ENCODE measurements at places on chromosomes 7 and 10.
A peak's percentile ranks its signal among the peaks of the same experiment; 100 is the strongest.

DNA sequence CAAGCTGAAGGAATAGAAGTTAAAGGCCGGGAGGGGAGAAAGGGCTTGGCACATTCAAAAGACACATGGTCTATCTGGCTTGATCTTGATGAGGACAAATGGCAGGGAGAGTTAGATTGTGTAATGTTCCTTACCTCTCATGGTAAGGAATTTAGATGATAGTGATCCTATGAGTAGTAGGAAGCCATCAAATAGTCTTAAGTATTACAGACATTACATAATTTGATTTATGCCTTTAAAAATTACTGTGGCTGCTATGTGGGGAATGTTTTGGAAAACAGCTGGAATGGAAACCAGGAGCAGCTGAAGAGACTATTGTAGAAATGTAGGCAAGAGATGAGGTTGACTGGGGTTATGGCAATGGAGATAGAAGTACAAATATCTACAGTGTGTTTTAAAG lies 351.3 kb upstream of the BMPER start:
- no peak for DNase-seq

- DNase-seq, result no peak
Observed at GRCh38 chr7:46511442-46512215, 590.6 kb upstream of the IGFBP3 start.

DNA sequence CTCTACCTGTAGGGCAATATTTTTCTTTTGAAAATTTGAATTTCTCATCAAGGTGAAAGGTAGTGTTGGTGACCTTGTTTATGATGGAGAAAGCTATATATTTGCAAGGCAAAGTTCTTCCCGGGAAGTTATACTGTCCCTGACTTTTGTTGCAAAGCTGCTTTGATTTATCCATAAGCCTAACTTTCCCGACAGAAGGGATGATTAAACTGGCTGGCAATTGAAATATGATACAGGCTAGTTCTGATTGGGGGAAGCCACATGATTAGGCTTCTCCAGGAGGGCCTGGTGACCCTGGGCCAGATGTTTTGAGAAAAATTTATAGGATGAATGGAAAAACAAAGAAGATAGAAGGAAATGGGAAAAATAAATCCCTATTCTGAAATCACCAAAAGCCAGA lies 215.5 kb downstream of the ACTR3B start:
- DNase-seq, result no peak

DNA sequence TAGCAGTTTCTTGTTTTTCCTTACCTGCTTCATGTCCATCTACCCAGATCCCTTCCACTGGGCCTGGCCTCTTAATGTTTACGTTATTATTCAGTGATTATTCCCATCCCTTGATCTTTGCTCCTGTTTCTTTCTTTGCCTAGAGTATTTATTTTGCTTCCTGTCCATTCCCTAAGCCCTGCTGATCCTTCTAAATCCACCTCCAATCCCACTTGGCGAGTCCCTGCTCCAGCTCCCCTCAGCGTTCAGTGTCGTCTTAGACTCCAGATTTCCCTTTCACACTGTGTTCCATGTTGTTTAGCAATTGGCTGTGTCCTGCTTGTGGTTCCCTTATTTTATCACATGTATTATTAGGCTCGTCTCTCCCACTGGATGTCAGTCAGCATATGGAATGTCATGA lies 7.3 kb downstream of the PPP2R2D start:
- DNase-seq, result no peak

GRCh38 chr10:78742730-78743615 lies 325.8 kb upstream of the ZMIZ1 start:
- no peak for DNase-seq

GRCh38 chr7:90988996-90989765 lies 275.1 kb upstream of the FZD1 start:
- no peak for DNase-seq

- DNase-seq, result no peak
Observed at GRCh38 chr7:69597278-69598076, 798 bp upstream of the AUTS2 start.

DNA sequence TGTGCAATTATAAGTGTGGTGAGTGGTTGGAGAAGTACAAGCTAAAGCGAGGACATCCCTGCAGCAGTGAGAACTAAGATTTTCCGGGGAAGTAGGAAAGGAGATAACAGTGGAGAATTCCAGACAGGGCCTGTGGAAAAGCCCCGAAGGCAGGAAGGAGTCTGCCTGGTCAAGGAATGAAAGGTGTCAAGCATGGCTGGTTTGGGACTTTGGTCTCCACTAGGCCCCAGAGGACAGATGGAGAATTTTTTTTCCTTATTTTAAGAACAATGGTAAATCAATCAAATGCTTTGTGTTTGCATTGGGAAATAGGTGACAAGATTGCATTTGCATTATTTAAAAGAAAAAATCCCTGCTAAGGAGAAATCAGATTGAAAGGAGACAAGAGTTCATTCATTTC lies 3.2 kb upstream of the CEP55 start:
- DNase-seq, result no peak

DNA sequence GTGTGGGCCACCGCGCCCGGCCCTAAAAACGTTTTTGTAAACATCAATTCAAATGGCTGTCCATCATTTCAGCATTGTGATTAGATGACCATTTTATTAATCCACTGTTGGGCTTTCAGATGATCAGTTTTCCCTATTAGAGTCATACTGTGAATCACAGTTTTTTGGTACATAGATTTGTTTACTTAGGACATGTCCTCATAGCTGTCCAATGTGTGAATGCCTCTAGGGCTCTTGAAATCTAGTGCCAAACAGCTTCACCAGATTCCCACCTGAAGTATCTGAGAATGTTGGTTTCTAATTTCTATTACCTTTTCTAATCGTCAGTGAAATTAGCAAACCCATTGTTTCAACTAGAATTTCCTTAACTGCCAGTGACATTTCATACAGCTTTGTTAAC lies 66.8 kb downstream of the UPF2 start:
- DNase-seq, result no peak

DNA sequence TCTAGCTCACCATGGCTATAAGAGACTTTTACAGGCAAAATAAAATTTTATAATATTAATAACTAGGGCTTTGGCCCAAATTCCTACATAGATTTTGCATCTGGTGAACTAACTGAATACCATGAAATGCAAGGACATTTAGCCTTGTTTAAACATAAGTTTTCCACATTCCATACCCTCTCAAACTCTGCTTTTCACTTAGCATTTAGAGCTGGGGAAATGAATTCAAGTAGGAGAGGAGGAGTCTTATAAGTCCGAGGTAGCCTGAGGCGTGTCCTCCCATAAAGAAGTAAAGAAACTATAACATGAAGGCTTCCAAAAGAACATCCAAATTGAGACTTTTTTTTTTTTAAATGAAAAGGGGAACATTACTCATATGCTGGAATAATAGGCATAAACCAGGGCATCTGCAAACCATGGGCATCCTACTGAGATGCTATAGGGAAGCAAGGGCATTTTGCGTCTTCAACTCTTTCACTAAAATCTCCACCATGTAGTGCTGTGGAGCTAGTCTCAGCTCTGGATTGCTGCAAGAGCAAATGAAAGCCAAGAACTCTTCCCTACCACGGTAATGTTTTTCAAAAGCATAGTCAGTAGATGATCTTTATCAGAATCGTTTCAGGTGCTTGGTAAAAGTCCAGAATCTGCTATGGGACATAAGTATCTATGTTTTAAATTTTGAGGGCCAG lies 79.1 kb downstream of the PALS2 start:
- no peak for DNase-seq

- no peak for DNase-seq
Observed at GRCh38 chr7:80309971-80310549, 175.4 kb downstream of the GNAI1 start.

GRCh38 chr10:60652628-60653027 lies 125.7 kb upstream of the CDK1 start:
- no peak for DNase-seq

- no peak for DNase-seq
Observed at GRCh38 chr7:95730493-95731280, 41.7 kb upstream of the DYNC1I1 start.

DNA sequence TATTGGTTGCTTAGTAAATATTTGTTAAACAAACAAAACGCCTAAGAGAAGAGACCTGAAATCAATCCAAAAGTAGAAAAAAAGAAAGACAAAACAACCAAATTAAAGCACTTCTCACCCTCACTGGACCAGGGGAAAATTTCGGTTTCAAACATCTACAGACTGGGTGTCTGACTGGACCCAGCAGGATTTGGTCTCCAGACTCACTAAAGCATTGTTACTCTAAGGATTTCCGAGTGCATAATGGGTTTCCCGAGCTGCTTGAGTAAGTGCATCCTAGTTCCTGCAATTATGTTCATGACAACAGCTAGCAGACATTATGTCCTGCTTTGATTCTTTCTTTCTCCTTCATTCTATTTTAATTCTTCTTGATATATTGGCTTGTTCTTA lies 51.8 kb upstream of the FAM3C start:
- no peak for DNase-seq

- no peak for DNase-seq
Observed at GRCh38 chr10:76774987-76775603, 862.5 kb downstream of the KCNMA1 start.

DNA sequence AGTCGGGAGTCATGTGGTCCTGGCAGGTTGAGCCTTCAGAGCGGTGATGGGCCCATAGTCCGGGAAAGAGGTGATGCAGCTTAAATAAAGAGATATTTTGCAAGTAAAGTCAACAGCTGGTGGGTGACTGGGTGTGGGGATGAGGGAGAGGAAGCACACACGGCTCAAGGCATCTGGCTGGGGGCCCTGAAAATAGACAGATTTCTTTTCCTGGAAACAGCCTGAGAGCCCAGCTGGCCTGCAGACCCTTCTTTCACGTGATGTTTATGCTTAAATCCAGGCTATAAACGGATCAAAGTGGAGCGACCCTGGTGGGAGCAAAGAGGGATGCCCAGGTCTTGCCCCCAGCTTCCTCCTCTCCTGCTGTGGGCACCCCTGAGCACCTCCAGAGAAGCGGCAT lies 149.1 kb downstream of the TEX36 start:
- no peak for DNase-seq

GRCh38 chr10:80046629-80047441 lies 31.6 kb upstream of the TMEM254 start:
- DNase-seq, result peak; percentile 39

DNA sequence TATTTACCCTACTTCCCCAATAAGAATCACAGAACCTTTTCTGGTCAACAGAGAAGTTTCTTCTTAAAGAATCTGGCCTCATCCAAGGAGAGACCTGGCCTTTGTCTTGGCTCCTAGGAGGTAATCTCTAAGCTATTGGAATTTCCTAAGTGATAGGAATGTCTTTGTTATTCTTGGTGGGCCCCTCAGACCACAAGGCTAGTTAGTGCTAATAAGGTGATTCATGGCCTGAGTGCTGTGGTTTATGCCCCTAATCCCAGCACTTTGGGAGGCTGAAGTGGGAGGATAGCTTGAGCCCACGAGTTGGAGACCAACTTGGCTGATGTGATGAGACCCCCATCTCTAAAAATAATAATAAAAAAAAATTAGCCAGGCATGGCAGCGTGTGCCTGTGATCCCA lies 60.0 kb upstream of the CYP2C18 start:
- DNase-seq, result no peak

DNA sequence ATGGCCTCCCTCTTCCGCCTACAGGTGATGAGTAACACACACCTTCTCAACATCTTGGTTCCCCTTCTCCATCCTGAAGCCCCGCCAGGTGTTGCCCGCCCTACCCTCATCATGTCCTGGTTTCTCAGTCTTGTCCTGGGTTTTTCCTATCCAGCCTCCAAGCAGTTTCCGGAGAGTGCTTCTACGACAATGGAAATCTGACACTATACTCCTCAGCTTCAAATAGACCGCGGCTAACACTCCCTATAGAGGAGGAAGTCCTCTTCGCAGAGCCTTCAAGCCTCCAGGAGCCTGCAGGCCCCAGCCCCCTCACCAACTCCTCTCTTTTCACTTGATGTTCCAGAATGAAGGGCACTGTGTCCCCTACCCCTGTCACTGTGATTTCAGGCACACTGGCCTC lies 147.4 kb downstream of the PRPF18 start:
- DNase-seq, result no peak

- DNase-seq, result no peak
Observed at GRCh38 chr7:2974093-2974819, 69.4 kb downstream of the CARD11 start.

GRCh38 chr10:3537518-3537917 lies 247.5 kb downstream of the KLF6 start:
- DNase-seq, result no peak

GRCh38 chr10:120278069-120278468 lies 179.0 kb upstream of the PLPP4 start:
- no peak for DNase-seq

DNA sequence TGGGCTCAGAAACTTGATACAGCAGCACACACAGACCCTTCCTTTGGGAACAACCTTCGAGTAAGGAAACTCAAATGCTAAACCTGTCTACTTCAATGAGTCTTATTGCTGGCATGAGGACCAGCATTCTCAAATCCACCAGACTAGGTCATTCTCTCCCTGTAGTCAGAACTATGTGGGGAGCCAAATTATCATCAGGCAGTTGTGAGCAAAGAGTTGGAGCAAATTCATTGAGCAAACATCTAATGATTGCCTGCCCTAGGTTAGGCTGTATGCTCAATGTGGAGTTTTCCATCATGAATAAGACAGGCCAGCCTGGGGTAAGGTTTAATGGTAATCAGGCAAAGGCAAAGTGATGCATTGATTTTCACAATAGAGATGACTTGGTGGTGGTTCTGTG lies 3.6 kb downstream of the EPDR1 start:
- DNase-seq, result no peak

DNA sequence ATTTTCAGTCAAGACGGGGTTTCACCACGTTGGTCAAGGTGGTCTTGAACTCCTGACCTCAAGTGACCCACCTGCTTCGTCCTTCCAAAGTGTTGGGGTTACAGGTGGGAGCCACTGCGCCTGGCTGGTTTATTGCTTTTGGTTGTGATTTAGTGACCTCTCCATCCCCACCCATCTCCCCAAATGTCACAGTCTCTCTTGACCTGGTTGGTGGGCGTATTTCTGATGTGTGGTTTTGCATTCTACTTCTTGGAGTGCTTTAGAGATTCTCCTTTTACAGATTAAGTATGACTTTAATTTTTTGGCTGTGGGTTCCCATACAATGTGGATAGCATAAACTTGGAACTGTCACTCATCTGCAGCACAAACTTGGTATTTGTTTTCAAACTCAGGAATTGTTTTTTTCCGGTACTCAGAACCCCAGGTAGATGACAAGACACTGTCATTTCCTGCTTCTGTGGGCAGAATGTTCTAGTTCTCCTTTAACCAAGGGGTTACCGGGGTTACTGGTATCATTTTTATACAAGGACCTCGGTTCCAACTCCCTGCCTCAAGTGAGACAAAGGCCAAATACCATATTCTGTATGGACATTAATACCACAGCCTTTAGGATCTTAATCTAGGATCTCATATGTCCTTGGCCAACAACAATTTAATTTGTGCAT lies 50.5 kb downstream of the MRC1 start:
- no peak for DNase-seq

- no peak for DNase-seq
Observed at GRCh38 chr7:147412109-147412508, 1178.5 kb upstream of the C7orf33 start.

- no peak for DNase-seq
Observed at GRCh38 chr10:63574011-63574410, 52.8 kb downstream of the REEP3 start.
